ENCODE measurements at places on chromosomes 16 and 17.

DNA sequence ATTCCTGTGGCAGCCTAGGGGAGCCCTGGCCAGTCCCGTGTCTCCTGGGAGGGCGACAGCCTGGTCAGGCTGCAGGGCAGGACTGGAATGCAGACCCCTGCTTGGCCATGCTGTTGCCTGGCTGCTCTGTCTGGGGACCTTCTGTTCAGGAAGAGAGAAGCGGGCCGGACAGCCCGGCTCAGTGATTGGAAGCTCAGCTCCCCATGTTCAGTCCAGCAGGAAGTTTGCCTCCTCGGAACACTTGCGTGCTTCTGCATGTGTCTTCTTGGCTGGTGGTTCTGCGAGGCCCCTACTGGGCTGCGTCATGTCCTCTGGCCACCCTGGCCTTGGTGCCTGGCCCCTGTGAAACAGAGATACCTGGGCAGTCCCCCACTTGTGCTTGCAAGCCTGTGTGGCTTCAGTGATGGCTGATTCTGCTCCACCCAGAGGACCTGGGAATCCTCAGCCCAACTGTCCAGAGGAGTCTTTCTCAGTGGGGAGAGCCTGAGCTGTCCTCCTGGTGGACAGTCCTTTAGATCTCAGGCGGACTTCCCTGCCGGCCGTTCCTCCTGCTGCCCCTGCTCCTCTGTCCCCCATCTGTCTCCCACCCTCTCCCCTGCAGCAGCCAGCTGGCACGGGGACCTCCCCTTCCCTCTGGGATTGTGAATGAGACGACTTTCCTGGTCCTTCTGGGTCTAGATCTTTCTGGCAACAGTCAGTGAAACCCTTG is 279.5 kb downstream of the SEC14L1 start:
- no peak for DNase-seq

- DNase-seq: no peak
Measured at GRCh38 chr17:31859487-31860008, 504 bp upstream of the COPRS start.

DNA sequence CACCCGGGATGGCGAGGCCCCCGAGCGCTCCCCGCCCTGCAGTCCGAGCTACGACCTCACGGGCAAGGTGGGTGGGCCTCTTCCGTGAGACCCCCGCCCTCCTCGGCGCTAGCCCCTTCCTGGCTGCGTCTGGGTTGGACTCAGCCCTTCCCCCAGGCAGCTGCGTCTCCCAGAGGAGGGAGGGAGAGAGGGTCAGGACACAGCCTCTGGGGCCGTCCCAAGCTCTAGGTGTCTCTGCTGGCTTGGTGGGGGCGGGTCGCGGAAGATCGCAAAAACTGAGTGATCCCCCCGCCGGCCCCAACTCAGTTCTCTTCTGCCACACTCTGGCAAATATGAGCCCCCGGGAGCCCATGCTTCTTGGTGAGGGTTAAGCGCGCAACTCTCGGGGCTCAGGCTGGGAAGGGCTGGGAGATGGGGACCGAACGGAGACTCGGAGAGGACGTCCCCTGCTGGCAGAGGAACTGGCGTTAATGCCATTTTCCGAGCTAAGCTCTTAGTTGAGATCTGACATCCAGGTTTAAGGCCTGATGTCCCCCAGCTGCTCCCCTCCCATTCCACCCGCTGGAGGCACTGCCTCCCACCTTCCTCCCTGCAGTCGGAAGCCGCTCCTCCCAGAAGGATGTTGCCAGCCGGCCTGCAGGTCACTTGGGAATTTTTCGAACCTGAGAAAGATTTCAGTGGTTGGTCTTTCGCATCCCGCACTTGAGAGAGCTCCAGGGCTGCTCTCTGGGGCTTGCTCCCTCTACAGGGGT is 419 bp downstream of the RAB37 start:
- DNase-seq: peak; percentile 58

- no peak for DNase-seq
Measured at GRCh38 chr16:83021746-83022145, 395.0 kb downstream of the CDH13 start.

- DNase-seq: peak; percentile 67
Measured at GRCh38 chr17:33750943-33751701, 458.0 kb upstream of the ASIC2 start.

DNA sequence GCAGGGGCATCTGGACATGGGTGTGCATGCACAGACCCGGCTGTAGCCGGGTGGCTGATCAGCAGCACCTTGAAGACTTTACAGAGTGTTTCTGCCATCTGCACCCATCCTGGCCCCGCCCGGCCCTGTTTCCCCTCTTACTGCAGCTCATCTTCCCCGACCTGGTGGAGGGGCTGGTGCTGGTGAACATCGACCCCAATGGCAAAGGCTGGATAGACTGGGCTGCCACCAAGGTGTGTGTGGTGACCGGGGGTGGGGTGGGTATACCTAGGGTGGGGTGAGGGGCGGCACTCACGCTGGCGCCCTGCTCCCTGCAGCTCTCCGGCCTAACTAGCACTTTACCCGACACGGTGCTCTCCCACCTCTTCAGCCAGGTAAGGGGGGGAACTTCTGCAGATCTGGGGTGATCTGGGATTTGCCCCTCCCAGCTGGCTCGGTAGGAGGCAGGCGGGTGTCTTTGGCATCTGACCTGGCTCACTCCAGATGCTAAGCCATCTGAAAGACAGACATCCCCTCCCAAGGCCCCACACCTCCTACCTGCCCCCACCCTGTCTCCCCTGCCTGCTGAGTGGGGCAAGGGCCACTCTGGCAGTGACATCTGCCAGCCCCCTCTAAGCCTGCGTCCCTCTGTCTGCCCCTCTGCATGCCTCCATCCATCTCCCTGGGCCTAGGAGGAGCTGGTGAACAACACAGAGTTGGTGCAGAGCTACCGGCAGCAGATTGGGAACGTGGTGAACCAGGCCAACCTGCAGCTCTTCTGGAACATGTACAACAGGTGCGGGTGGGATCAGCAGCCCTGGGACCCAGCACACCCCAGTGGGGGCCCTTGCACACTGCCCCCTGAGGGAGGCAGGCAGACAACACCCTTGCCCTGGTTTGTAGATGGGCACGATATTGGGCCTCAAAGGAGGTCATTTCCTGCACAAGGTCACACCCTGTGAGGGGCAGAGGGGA is 6.6 kb downstream of the NDRG4 start:
- no peak for DNase-seq

- no peak for DNase-seq
Measured at GRCh38 chr17:33121756-33122155, 130.1 kb downstream of the SPACA3 start.

GRCh38 chr16:24896439-24896838 is 50.7 kb downstream of the SLC5A11 start:
- no peak for DNase-seq

DNA sequence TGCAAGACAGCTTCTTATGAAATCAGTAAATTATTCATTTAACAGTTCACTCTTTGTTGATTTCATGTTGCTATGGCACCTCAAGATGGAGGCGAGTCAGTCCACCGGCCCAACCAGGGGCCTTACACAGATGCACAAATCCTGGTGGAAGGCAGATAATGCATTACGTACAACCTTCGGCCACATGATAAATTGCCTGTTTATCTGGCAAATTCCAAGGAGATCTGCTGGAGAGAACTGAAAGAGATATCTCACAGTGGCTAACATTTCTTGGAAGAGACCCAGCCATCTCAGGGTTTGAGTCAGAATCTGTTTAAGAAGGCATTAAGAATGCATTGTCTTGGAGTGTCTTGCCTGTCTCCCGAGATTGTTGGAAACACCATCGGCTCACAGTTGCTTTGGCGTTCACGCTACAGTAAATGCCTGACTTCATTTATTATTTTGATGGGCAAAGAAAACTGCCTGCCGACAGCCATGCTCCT is 225.6 kb downstream of the MSI2 start:
- DNase-seq: no peak

- DNase-seq: no peak
Measured at GRCh38 chr17:81681672-81682071, 1.9 kb downstream of the ARL16 start.

DNA sequence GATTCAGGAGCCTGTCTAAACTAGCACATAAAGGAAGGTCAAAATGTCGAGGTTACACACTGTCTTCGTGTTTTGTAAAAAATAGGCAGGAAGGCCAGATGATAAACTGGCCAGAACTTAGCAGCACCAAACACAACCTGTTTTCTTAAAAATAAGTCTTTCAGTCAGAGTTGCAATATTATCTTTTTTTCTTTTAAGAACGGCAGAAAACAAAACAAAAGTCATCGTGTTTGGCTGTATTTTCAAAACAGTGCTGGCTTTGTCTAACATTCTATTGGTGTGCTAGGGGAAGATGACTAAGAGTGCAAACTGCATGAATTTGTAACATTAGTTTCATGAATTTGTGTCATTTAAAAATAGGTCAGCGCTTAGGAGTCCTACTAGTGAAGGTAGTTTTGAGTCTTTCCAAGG is 5.3 kb downstream of the MAF start:
- no peak for DNase-seq

- no peak for DNase-seq
Measured at GRCh38 chr17:43841282-43841681, 5.7 kb upstream of the CD300LG start.

DNA sequence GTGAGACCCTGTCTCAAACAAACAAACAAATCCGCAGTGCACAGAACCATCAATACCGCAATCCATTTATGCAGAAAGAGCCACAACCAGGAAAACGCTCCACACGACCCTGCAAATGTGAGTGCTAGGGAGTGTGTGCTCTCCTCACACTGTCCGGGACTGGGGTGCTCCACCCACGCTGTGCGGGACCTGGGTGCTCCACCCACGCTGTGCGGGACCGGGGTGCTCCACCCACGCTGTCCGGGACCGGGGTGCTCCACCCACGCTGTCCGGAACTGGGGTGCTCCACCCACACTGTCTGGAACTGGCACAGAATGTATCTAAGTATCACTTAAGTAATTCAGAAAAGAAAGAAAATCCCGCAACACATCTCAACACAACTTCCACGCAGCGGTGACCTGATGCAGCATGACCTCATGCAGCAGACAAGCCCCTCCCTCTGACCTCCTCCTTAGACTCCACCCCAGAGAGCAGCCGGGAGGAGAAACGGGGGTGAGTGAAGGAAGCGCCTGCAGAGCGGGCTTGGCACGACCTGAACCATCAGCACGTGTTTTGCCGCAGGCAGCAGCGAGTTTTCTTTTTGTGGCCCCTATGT is 38.5 kb downstream of the ZNF276 start:
- no peak for DNase-seq

DNA sequence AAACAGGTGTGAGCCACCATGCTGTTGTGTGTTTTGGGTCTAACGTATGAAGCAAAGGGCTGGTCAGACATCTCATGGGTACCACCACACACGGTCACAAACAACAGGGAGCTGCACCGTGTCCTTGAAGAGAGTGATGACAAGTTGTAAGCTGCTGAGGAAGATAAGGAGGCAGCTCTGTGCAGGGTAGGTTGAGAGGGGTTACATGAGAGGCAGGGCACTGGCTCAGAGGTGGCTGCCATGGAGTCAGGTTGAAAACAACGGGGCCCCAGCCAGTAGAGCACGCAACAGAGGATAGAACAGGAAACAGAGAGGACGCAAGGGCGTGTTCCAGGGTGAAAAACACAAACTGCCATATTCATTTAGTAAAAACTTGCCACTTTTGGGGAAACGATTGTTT is 52.2 kb downstream of the TRARG1 start:
- no peak for DNase-seq

DNA sequence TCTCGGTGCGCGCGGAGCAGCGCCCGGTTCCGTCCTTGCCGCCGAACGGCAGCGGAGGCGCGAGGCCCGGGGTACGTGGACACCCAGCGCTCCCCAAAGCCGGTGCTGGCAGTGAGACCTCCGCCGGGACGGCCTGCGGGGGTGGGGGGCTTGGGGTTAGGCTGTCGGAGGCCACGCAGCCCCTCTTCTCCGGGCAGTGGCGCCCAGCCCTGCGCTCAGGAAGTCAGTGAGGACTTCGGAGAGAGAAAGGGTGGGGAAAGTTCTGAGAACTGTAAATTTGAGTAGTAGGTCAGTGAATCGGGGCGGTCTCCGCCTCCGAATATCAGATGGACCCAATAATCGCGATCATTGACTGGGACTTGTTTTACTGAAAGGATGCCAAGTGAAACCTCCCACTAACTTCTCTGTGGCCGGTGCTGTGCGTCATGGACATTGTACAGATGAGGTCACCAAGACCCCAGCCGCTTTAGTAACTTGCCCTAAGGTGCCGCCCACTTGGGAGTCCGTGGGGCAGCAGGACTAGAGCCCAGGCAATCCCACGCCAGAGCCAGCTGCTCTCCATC is 468 bp downstream of the IL4R start:
- peak; percentile 80 for DNase-seq

- DNase-seq: no peak
Measured at GRCh38 chr16:10162981-10163380, 19.2 kb downstream of the GRIN2A start.

DNA sequence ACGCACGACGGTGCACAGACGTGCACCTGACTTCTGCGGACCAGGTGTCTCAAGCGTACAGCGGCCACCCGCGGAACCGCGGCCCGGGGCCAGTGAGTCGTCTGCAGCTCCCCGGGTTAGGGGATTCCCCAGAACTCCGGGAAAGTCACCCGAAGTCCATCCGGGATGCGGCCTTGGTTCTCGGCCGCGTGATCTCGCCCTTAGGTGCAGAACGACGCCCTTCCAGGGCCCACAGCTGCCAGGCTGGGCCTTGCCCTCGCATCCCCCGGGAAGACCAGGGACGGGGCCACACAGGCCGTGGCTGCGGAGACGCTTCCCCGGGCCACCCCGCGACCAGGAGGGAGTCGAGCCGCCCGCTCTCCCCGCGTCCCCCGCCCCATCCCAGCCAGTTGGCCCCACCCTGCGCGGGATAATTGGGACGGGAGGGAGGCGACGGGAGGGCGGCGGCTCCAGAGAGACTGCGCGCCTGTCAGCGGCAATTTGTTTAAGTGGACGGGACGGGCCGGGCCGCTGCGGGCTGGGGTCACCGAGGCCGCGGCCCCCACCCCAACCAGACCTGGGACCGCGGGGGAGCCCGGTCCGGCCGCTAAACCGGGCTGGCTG is 3.6 kb upstream of the TBX2 start:
- no peak for DNase-seq

GRCh38 chr17:32161506-32162365 is 19.4 kb downstream of the RHOT1 start:
- no peak for DNase-seq

DNA sequence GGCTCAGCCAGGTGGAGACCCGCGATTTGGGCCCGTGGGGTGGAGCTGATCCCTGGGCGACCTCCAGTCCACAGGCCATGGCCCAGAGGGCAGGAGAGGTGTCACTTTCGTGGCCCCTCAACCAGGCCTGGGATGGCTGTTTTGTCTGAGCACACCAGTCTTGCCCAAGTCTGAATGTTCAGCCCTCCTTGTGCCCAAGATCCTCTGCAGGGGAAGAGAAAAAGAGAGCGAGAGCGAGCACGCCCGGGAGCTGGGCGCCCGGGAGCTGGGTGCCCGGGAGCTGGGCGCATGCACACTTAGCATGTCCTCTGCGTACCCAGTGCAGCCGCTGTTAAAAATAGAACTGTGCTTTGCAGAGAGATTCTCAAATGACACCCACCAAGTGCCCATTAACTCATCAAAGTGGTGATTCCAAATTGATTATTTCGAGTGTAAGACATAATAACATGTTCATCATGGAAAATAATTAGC is 403.3 kb upstream of the TNRC6C start:
- no peak for DNase-seq

All from stimulated activated naive CD8-positive, alpha-beta T cell treated with anti-CD3 and anti-CD28 coated beads, Interleukin-15, Interleukin-2, amounts not matched to agents 100 U/mL and 50 U/mL, for 24 hours (primary cell).